ENCODE measurements at places on chromosomes 12 and 14.

DNA sequence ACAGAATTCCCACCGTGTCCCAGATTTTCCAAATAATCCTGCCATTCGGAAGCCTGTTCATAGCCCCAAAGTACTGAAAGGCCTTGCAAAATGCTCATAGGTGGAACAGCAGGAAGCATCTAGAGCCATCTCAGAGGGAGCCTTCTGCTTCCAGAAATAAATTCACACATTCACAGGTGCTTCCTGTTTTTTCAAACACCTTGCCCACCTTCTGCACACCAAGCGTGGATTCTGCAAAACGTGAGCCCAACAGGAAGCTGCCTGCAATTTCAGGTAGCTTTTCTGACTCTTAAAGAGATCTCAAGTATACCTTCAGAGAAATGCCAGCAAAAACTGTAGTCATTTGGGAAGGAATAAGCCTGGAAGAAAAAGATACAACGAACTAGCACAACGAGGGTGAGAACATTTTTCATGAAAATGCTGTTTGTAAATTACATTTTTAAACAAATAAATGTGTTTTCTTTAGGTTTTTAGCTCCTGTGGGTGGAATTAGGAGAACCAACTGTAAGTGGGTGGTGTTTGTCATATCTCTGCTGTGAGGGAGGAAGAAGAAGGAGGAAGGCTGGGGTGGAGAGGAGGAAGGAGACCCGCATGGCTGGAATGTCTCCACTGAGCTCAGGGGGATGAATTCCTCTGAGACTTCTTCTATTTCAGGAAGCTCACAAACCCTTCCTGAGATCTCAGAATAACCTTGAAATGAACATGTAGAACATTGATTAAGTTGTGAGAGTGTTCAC is at the start of gene IFNG-AS1:
TSS of gene IFNG-AS1 (plus strand) at position 264 of the 737 bp plus-strand sequence.
- no peak for DNase-seq

DNA sequence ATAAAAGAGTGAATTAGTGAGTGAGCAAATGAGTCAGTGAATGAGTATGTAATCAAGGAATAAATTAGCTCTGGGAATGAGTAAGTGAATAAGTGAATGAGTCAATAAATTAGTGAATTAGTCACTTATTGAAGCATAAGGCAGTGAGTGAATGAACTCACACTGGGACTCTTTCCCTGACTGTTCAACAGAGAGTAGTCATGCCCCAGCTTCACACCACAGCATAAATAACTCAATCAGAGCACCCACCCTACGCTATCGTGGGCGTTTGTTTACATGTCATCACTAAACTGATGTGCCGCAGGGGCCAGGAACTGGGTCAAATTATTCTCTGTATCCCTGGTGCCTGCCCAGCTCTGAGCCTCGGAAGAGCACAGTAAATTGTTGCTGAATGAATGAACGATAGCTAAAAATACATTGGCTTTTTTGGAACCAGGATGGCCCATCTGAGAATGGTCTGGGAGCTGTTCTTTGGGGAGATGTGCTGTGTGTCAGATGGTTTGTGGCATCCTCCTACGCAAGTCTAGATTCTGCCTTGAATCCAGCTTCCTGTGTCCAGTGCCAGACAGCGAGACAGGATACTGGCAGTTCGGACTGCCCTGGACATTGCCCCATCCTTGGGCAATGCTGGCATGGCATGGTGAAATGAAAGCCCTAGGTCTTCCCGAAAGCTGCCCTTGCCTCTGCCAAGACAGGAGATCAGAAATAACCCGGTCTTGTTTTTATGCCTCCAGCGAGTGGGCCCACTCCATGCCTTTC is 98.0 kb upstream of the RTL1 start:
- DNase-seq = peak; percentile 54

- no peak for DNase-seq
These were observed 4.3 kb downstream of the CCNT1 start for GRCh38 chr12:48712209-48712608.

- no peak for DNase-seq
These were observed 7.7 kb downstream of the LUM start for GRCh38 chr12:91103624-91104023.

DNA sequence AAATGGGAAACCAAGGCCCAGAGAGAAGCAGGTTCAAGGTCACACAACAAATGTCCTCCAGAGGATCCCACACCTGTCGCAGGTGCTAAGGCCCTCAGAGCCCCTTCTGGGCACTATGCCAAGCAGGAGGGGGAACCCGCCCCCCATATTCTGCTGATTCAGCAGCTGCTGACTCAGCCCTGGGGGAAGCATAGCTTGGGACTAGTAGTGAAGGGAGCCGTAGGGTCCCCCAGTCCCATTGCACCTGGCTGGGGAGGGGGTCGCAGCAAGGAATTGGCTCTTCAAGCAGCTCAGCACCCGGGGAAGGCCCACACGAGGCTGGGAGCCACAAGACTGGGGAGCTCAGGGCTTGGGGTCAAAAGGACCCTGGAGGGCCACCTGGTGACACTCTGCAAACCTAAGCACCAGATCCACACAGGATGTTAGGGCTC is 1.0 kb downstream of the RASAL1 start:
- DNase-seq = no peak

GRCh38 chr12:41223600-41223999 is 35.5 kb downstream of the PDZRN4 start:
- DNase-seq = no peak

GRCh38 chr14:63214417-63215196 is 10.4 kb downstream of the RHOJ start:
- no peak for DNase-seq

Data from AG09319 (cell line).